HS-27A (cell line): ENCODE measurements at places on chromosomes 7 and 10.

DNA sequence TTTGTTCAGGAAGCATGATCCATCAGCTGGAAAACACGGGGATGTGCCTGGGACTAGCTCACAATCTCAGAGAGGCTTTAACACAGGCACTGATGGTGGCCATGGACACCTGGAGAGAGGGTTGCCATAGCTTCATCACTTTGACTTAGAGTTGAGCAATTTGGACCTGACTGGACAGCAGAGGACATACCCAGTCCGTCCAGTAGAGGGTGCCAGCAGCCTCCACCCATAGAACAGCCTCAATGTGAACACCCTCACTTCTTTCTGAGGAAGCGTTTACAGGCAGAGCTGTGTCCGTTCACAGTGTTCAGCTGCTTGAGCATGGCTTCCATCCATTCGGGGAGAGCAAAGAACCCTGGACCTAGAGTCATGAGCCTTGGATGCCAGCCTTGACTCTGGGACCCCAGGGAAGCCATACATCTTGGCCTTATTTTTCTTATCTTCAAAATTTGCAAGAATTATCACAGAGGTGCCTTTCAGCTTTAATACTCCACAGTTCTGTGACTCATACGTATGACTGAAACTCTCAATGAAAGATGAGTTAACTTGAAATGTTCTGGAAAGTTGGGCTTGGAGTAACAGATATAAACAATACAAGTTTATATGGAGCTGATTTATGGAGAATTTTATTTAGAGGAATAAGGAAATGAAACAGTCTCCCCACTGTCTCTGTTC lies 302.9 kb upstream of the PODXL start:
- no peak for DNase-seq

DNA sequence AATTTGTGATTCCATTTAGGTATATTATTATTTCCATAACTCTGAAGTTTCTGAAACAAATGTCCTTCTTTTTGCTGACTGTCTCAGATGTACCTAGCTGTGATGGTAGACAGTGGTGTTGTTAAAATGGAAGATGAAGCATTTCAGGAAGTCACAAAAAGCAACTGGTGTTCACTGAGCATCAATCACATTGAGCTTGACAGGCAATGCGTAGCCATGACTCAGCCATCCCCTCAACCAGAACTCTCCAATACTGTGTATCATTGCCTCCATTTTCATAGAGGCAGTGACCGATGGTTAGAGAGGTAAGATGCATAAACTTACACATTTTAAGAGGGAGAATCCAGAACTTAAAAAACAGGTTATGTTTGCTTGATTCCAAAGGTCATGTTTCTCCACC lies 434.0 kb downstream of the INHBA start:
- DNase-seq, result no peak

GRCh38 chr7:13991791-13992595 lies 2.5 kb upstream of the ETV1 start:
- DNase-seq, result no peak

GRCh38 chr7:6228361-6229229 lies 43.8 kb downstream of the CYTH3 start:
- DNase-seq, result no peak

- no peak for DNase-seq
Measured at GRCh38 chr7:11297764-11298163, 324.1 kb downstream of the PHF14 start.

GRCh38 chr10:115866691-115867090 lies 406.3 kb downstream of the GFRA1 start:
- DNase-seq, result no peak

DNA sequence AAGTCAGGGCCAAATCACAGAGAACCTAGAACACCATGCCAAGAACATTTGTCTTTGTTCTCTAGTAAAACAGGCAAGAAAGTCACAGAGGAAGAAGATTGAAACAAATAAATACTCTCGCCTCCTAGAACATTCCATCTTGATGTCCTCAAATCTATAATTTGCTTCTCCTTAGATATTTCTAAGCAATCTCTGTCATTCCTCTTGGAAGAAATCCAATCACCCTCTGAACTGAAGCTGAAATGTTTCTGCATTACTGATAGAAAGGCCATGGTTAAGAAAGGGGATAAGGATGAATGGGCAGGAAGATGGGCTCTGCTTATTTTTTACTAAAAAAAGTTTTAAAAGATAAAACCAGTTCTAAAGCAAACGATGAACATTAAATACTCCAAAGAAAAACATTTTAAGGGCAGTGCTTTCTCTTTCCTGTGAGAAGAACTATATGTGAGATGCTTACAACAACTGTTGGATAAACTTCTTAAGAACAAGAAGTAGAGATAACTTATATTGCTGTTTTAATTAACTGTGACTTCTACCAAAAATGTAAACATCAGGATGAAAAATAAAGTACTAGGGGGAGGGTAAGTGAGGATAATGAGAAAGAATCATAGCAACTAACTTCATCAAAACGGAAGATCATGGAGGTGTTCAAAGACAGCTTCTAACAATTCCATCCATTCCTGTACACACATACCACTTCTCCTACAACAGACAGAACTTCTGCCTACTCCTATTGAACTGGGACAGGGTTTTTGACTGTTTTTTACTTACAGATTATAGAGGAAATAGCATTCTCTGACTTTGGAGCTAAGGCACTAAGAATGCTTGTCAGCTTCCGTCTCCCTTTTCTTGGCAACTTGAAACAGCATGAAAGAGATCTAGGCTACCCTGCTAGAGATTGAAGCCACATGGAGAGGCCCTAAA lies 153.0 kb upstream of the LRRTM3 start:
- DNase-seq, result no peak

GRCh38 chr10:91242940-91243339 lies 22.5 kb downstream of the PCGF5 start:
- DNase-seq, result no peak

GRCh38 chr10:60429084-60429849 lies 39.6 kb upstream of the ANK3 start:
- no peak for DNase-seq

- no peak for DNase-seq
Measured at GRCh38 chr7:140769852-140770251, 73.3 kb downstream of the NDUFB2 start.

DNA sequence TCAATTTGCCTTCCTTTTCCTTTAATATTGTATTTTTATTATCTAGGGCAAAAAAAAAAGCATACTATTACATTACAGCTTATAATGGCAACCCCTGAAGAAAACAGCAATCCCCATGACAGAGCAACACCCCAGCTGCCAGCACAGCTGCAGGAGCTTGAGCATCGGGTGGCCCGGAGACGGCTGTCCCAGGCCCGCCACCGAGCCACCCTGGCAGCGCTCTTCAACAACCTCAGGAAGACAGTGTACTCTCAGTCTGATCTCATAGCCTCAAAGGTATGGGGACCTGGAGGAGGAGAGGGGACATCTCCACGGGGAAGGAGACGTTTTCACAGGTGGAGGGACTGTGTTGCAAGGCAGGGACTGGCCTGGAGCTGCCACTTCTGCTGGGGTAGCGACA lies 6.8 kb downstream of the STRA8 start:
- DNase-seq, result no peak

- no peak for DNase-seq
Measured at GRCh38 chr10:42640610-42641229, 2.4 kb upstream of the ZNF33B start.

- DNase-seq, result no peak
Measured at GRCh38 chr10:65571011-65571570, 1354.7 kb upstream of the LRRTM3 start.

- no peak for DNase-seq
Measured at GRCh38 chr10:23319835-23320234, 24.8 kb downstream of the C10orf67 start.

- no peak for DNase-seq
Measured at GRCh38 chr7:111682588-111683340, 120.5 kb upstream of the IMMP2L start.

- DNase-seq, result no peak
Measured at GRCh38 chr10:7529638-7530037, 118.8 kb upstream of the SFMBT2 start.

DNA sequence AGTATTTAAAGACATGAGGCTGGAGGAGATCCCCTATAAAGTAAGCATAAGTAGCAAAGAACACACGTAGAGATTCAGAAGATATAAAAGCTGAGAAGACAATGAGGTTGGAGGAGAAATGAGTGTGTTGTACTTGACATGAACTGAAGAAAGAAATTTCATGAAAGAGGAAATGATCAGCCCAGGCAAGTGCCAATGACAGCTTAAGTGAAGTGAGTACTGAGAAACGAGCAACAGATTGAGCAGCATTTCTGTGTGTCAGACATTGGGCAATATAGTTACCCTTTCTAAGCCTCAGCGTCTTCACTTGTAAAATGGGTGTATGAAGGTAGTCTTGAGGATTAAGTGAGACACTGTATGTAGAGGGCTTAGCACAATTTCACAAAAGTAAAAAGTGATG lies 4.8 kb upstream of the LIPA start:
- no peak for DNase-seq

- DNase-seq, result no peak
Measured at GRCh38 chr10:133462512-133463305, 9.0 kb downstream of the SCART1 start.

GRCh38 chr10:129845111-129845753 lies 118.8 kb downstream of the EBF3 start:
- no peak for DNase-seq

DNA sequence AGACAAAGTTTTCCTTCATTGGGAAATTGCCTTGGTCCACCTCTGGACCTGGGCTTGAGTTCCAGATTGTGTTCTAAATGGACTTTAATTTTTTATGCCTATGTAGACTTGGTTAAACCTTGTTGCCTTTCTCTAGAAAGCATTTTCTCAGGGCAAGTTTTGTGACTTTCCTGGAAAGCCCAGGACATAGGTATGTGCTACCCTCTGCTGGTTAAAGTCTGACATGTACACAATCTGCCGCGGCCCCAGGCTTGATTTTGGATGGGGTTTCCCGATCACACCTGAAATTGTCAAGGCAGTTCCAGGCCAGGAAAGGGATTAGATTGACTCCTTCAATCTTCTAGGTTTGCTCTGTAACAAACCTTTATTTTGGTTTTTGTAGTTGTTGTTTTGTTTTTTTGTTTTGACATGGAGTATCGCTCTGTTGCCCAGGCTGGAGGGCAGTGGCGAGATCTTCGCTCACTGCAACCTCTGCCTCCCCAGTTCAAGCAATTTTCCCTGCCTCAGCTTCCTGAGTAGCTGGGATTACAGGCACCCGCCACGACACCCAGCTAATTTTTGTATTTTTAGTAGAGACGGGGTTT lies 14.1 kb upstream of the AKR1B10 start:
- no peak for DNase-seq

DNA sequence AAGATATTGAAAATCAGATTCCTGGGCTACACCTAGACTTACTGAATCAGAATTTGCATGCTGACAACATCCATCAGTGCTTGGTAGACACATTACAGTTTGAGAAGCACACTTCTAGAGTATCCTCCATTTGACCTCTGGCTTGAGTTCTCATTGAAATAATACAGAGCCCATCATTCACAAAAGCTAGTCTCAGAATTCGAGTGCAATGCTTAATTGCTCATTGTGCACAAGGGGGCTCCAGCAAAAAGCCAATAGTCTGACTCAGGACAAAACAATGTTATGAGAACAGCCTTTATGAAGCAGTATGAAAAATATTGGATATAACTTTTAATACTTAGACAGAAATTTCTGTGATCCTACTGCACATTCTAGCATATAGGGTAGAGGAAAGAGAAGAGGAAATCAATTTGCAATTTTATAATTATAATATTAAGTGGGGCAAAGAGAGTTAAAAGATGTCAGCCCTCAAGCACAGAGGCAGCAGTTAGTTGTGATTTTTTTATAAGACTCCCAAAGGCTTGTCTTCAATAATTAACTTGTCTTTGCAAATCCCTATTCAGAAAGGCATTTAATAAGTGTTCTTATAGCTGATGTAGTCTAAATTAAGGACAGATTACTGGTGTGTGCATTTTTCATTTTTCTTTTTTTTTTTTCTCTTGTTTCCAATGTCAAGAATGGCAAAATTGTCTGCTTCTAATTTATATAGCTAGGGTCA lies 105.8 kb upstream of the ANK3 start:
- peak; percentile 17 for DNase-seq

DNA sequence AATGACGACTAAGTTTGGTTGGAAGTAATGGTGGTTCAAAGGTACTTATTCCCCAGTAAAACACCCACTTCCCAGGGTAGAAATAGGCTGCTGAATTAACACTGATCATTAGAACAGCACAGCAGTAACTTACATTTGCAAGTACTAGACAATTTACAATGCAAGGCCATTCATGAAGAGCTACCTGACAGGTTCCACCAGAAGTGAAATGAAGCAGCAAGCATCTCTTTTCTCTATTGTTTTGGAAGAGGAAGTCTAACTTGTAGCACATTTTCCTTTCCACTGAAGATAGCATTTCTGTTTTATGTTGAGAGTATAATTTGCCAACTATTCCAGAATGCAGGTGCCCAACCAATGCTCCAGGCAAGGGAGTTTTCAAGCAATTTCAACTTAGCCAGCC lies 145.9 kb downstream of the CREB5 start:
- DNase-seq, result no peak

DNA sequence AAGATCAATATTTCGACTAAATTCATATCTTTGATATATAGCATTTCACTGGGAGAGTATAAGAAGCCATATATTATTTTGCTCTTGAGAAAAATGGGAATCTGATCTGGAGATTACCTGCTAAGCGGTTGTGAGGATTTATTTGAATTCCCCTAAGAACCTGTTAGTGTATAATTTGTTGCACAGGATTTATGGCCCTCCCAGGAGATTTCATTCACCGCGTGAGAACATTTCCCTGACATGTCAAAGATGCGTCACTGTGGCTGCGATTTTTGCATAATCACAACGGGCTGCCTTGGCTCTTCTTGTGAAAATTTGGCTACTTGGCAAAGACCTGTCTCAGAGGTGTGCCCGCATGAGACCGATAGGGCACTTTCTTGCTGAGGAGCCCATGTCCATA lies 184.7 kb upstream of the PFKP start:
- no peak for DNase-seq

DNA sequence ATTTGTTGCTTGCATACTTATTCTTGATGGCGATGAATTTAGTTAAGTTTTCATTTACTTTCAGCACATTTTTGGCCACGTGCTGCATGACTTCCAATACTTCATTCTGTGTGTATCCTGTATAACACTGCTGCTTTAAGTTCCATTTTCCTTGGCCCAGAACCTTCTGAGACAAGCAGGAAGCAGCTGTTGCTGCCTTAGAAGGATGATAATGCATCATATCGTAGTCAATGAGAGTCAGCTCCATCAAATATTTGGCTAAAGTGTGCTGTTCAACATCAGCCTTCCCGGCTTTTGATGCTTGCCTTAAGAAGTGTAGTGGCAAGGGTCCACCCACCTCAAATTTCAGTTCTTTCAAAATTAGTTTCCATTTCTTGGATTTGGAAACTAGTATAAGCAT lies 59.2 kb upstream of the GLCCI1 start:
- DNase-seq, result no peak

GRCh38 chr7:154841731-154842331 lies 161.1 kb downstream of the PAXIP1 start:
- DNase-seq, result no peak
